A549 treated with Hydrocortisone at 1 μM for 4 hours (cell line): ENCODE measurements at places on chromosomes 3 and 15. TPM values are rescaled to one million over a fixed set of nuclear protein-coding genes. Genes with fewer than 3 reads are reported as not detected.

SLC15A2 gene
- 0.12 to 0.33 TPM (median 0.16 TPM) in 5 replicates for total RNA-seq

CFAP100 gene
- total RNA-seq: not detected in 5 replicates

PRR20G gene
- total RNA-seq: 0.91 to 2.4 TPM (median 1.9 TPM) in 5 replicates

STARD9 gene
- 1.3 to 1.7 TPM (median 1.6 TPM) in 5 replicates for total RNA-seq

ARIH2 gene
- 52.5 to 66.6 TPM (median 58.1 TPM) in 5 replicates for total RNA-seq
